ENCODE measurements at places on chromosomes 12 and 14. TPM values are rescaled to one million over a fixed set of nuclear protein-coding genes. Genes with fewer than 3 reads are reported as not detected.

DNA sequence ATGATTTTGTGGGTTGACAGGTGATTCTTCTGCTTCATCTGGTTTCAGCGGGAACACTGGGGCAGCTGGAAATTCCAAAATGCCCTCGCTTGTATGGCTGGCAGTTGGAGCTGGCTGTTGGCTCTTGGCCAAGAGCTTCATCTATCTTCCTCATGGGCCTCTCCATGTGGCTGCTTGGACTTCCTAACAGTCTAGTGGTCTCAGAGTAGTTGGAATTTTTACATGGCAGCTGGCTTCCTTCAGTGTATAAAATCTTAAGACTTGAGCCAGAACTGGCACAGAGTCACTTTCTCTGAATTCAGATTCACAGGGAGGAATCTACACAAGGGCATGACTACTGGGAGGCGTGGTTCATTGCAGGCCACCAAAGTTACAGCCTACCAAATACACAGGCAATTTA, 204.9 kb upstream of the RMST start:
- DNase-seq: no peak

DNA sequence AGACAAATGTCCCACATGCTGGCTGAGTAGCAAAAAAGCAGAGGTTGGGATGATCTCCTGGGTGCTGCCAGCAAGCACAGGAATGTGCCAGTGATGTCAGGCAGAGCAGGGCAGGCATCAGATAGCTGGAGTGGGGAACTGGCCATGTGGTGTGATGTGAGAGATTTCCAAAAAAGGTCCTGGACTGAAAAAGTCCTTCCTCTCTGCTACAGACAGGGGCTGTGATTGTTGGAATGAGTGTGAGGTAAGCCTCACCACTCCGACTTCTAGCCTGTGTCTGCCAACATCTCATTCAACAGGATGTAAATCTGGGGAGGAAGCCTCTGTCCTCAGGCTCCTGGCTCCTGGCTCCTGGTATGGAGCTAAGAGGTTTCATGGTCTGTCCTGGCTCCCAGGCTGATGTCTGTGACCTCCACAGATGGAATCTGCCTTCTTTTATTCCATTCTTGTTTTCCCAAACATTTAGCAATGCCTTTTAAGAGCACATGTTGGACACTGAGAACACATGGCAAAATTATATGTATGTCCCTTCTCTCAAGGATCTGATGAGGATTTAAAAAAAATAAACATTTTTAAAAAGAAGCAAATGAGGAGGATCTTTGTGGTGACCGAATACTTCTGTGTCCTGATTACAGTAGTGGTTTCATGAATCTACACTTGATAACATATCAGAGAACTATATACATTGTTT, 50.1 kb upstream of the STK38L start:
- peak; percentile 60 for DNase-seq

DNA sequence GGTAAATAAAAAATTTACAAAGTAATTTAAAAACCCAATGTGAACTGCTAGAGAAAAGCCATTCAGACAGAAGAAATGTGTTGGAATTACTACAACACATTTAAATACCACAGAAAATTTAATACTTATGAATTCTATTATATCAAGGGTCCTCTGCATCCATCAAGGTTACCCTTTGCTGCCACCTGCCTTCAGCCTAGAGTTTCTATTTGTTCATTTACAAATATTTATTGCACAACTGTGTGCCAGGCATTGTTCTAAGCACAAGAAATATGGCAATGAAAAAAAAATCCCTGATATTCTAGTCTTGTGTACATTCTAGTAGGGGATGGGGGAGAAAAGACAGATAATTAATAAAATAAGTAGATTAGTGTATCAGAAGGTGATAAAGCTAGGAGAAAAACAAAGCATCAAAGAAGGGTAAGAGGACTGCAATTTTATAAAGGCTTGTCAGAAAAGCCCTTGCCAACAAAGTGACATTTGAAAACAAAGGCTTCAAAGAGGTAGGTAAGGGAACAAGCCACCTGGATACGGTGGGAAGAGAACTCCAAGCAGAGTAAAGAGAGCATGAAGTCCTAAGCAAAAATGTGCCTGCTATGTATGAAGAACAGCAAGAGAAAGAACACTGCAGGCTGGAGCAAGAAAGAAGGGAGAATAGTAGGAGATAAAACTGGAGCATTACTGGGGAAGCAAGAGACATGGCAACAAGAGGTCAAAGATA, 59.1 kb upstream of the SLC6A13 start:
- no peak for DNase-seq

DNA sequence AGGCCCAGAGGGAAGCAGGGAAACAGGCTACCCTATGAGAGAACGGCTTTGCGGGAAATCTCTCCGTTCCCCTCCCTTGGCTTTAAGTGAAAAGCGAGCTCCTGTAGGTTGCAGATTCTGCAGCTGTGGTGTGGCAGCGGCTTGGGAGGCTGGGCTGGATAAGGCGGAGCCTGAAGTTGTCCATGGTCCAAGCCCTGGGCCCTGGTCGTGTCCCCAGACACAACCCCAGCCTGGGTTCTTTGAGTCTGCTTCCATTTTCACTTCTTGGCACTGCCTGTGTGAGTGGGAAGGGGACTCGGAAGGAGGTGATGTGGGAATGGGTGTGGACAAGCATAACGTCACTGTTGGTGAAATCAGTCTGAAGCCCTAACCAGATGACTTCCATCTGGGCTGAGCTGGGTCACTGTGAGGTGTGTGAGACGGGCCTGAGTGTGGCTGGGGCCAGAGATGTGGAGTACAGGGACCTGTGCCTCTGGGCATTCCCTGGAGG, 43.0 kb upstream of the CTDSP2 start:
- DNase-seq: peak; percentile 40

- DNase-seq: peak; percentile 41
Measured at GRCh38 chr12:113242026-113242418, 20.8 kb downstream of the TPCN1 start.

- DNase-seq: no peak
Measured at GRCh38 chr12:700016-700415, 36.8 kb upstream of the NINJ2 start.

GRCh38 chr12:108783446-108783845, 52.1 kb upstream of the CORO1C start:
- no peak for DNase-seq

- DNase-seq: no peak
Measured at GRCh38 chr12:8887285-8887715, 27.0 kb upstream of the PHC1 start.

DNA sequence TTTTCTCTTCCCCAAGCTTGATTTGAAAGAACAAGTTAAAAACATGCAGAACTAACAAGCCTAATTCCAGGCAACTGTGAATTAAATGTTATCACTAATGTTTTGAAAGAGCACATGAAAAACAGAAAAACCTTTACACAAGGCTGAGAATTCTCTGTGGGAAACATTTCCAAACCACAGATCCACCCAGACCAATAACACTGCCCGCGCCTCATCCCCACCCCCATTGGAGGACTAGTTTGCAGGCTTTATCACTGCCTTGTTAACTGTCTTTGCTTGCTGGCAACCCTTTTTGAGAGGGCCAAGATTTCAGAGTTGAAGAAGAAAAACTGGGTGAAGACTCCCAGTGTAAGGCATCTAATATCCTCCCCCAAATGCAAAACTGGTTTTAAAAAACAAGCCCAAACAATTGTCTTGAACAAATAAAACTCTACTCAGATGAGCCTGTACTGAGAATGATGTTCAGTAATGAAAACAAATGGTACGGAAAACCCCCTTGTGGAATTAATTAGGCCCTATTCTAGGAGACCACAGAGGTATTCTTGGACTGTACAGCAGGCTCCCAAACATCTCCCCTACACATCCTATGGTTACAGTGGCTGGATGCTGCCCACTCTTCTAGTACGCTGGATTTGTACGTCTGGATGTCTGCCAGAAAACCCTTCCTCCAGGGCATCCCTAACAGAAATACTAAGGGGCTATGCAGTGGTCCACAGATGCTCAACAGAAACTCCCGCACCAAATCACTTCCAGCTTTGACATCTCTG, 5.8 kb downstream of the MAX start:
- no peak for DNase-seq

GRCh38 chr14:46887144-46887543, 235.6 kb upstream of the RPL10L start:
- no peak for DNase-seq

GRCh38 chr14:59782760-59783159, 87.8 kb downstream of the RTN1 start:
- DNase-seq: no peak

- no peak for DNase-seq
Measured at GRCh38 chr12:80838708-80839107, 99.0 kb downstream of the LIN7A start.

- no peak for DNase-seq
Measured at GRCh38 chr14:64844272-64844671, 35.4 kb downstream of the SPTB start.

DNA sequence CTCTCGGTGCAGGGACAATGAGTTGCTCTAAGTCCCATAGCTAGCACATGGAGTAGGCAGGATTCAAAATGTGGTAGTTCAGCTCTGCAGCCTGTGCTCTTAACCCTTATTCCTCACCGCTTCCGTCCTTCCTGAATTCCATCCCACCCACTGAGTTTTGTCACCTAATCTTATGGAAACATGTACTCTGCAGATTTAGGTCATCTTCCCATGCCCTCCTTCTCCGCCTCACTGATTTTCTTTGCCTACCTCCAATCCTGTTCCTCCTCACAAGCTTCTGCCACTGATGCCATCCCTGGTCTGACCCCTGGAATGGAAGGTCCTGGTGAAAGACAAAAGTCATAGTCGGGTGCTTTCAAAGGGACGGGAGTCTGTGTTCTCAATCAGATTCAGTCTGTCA, 46.5 kb upstream of the ABCC9 start:
- no peak for DNase-seq

DNA sequence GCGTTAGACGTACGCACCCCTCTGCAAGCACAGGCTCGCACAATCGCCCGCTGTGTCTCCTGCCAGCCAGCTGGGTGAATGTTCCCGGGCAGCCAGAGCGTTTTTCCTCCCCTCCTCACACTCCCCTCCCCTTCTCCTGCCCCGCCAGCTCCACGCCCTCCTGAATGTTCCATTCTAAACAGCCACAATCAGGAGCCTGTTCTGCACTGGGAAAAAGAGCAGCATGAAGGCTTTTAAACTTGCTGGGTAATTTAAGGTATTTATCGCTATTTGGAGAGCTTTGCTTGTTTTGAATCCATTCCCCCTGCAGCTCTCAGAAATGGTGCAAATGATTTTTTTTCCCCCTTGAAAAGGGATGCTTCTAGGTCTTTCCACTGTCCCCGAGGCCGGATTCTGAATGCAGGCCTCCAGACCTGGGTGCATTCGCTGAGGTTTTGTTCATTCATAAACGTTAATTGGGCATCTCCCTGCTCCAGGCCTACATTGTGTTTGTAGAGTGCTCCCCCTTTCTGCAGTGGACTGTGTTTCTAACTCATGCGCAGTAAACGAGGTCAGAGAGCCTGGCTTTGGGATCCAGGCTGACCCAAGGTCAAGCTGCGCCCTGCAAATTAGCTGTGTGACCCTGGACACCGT, 212.5 kb downstream of the CHST11 start:
- peak; percentile 53 for DNase-seq

- no peak for DNase-seq
Measured at GRCh38 chr12:116520801-116521471, 38.2 kb upstream of the MAP1LC3B2 start.

DNA sequence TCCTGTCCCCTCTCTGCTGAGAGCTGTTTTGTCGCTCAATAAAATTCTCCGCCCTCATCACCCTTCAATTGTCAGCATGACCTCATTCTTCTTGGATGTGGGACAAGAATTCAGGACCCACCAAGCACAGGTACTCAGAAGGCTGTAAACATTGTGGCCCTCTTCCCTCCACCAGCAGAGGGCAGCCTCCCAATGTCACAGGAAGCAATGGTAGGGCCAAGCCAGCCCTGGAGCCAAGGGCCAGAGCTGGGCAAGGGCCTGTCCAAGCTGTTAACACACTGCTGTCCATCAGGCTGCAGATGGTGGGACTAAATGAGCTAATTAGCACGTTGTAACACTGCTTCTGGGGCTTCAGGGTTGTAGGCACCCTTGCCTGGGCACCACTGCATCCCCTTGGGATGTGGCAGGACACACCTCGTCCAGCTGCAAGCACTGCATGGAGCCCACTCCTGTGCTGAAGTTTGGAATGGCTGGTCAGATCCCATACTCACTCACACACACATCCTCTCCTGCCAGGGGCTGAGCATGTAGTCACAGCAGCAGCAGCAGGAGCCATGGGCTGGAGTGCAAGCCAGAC, 62.7 kb upstream of the HECTD1 start:
- no peak for DNase-seq

DNA sequence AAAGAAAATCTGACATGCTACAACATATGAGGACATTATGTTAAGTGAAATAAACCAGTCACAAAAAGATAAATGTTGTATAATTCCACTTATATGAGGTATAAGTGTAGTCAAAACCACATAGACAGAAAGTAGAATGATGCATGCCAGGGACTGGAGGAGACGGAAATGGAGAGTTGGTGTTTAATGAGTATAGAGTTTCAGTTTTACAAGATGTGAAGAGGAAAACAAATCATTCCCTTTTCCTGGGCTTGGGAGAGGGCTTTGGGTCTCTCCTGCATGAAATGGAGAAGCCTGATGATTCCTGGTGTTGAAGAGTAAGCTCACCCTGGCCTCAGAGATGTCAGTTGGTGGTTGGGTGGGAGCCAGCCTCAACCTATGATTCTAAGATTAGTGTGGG, 158.4 kb upstream of the PLXNC1 start:
- no peak for DNase-seq

DNA sequence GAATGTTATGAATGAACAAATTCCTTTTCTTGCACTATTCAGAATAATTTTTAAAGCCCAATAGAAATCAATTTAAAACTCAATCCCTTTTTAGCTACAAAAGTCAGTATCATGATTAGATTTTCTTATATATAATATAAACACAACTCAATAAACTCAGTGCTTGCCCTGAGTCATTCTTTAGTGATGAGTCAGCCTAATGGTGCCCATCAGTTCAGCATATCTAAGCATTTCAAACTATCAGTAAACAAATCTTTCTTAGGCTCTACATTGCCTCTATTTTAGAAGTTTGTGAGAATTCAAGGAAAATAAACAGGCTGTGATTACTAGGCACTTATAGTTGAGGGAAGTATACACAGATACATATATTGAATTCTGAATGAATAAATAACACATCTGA, 179.6 kb downstream of the NELL2 start:
- no peak for DNase-seq

GRCh38 chr14:75522224-75522982, at the start of gene BATF:
TSS of gene BATF (plus strand) at chr14:75522469. CDS start at chr14:75522683, 214 bp downstream.
- DNase-seq: peak; percentile 51

DNA sequence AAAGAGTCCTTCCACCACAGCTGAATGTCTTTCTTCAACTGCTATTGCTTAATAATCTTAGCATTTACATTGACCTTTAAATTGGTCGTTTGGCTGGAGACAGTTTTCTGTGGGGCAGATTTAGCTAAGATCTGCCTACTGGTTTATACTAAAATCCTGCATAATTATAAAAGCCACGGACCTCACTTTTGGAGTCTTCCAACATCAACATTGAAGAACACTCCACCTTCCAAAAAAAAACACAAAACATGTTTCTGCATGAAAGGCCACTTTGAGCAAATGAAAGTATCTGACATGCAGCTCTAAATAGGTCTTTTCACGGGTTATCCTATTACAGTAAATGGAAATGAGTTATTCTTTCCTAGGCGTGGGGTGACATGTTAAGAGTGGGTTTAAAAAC, 57.0 kb upstream of the KRR1 start:
- no peak for DNase-seq

MEG3 gene
- 132 TPM for total RNA-seq

MDP1 gene
- total RNA-seq: 20.3 TPM

GARIN6 gene
- not detected for total RNA-seq

REM2 gene
- total RNA-seq: 1.4 TPM

HSP90B1 gene
- 730 TPM for total RNA-seq

BEGAIN gene
- total RNA-seq: 4.5 TPM

AICDA gene
- total RNA-seq: 2.2 TPM

ALDH1L2 gene
- 5.1 TPM for total RNA-seq
